ENCODE measurements at places on chromosomes 7 and 10. TPM values are rescaled to one million over a fixed set of nuclear protein-coding genes. Genes with fewer than 3 reads are reported as not detected.

CTAGE6 gene
- total RNA-seq: not detected

GRCh38 chr10:119608316-119609155, 11.8 kb upstream of the TIAL1 start:
- H3K36me3 ChIP-seq: no peaks in the 10 kb centered on the region
- no peak for DNase-seq
- H3K27ac ChIP-seq: no peak overlapping the region
- peaks cover 2% of the 10 kb centered on the region for H3K4me1 ChIP-seq

GRCh38 chr10:133475821-133476640, 22.3 kb downstream of the SCART1 start:
- H3K4me1 ChIP-seq: no peaks in the 10 kb centered on the region
- H3K27ac ChIP-seq: no peak overlapping the region
- H3K36me3 ChIP-seq: no peaks in the 10 kb centered on the region
- DNase-seq: no peak
- no peak overlapping the region for H3K4me3 ChIP-seq
- no peaks in the 10 kb centered on the region for H3K27me3 ChIP-seq

DNA sequence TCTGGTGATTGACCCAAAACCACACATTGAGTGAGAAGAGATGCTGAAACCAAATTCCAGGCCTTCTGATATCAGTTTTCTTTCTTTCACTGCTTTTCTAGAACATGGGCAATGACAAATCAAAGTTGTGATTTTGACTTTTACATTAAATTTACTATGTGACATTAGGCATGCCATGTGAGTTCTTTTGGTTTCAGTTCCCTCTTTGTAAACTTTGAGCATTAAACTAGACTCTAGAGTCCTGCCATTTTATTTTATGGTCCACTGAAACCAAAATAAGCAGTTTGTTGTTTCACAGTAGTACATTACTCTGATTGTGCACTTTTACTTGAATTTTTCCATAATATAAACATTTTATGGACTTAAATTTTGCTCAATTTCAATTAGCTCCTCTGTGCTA, 381.1 kb upstream of the SEMA3D start:
- H3K27me3 ChIP-seq: no peaks in the 10 kb centered on the region
- DNase-seq: no peak
- no peaks in the 10 kb centered on the region for H3K36me3 ChIP-seq
- no peak overlapping the region for H3K27ac ChIP-seq

GRCh38 chr7:37832194-37832593, 16.2 kb upstream of the NME8 start:
- DNase-seq: no peak
- no peaks in the 10 kb centered on the region for H3K36me3 ChIP-seq
- H3K27me3 ChIP-seq: no peaks in the 10 kb centered on the region
- H3K4me3 ChIP-seq: no peak overlapping the region

- peak overlapping the region; percentile 99 for H3K27ac ChIP-seq
- peak overlapping the region; percentile 99 for H3K4me3 ChIP-seq
- H3K36me3 ChIP-seq: peaks cover 4% of the 10 kb centered on the region
- DNase-seq: no peak
These were observed 1.0 kb downstream of the NT5C2 start for GRCh38 chr10:103192089-103192450.

- no peak for DNase-seq
- no peak overlapping the region for H3K4me3 ChIP-seq
- no peak overlapping the region for H3K27ac ChIP-seq
- H3K27me3 ChIP-seq: no peaks in the 10 kb centered on the region
- H3K4me1 ChIP-seq: peaks cover 5% of the 10 kb centered on the region
These were observed 305.5 kb downstream of the DNAJB9 start for GRCh38 chr7:108875139-108875538.

Measured in progenitor cell of endocrine pancreas (in vitro differentiated cells).